Cardiac septum (tissue), 1 donor: ENCODE measurements at places on chromosomes 5 and 9. TPM values are rescaled to one million over a fixed set of nuclear protein-coding genes. Genes with fewer than 3 reads are reported as not detected.

The CD274 gene
- total RNA-seq: 17.9 TPM

The FKBP15 gene
- total RNA-seq: 17.9 TPM

The EGFLAM gene
- 6.3 TPM for total RNA-seq

The ADAMTS6 gene
- 1.9 TPM for total RNA-seq

The TRIM23 gene
- total RNA-seq: 18.5 TPM

The BSPRY gene
- 1.7 TPM for total RNA-seq

The GBGT1 gene
- 4.6 TPM for total RNA-seq

The SCGB3A2 gene
- total RNA-seq: not detected

The CNTNAP3B gene
- total RNA-seq: 1.2 TPM

The SLC36A2 gene
- total RNA-seq: not detected

The PCDHGA4 gene
- total RNA-seq: 15.6 TPM

The SIT1 gene
- not detected for total RNA-seq

The LCN10 gene
- 3.3 TPM for total RNA-seq

The SLC25A2 gene
- not detected for total RNA-seq

The ANKRD18A gene
- total RNA-seq: 3.0 TPM

The NEK6 gene
- 11.6 TPM for total RNA-seq

The LMNB1 gene
- total RNA-seq: 3.0 TPM

The ACSL6 gene
- 4.5 TPM for total RNA-seq

The CCIN gene
- 0.16 TPM for total RNA-seq

The PCDHB12 gene
- 1.1 TPM for total RNA-seq
